ENCODE measurements at places on chromosomes 5 and 9.

- DNase-seq: no peak
Measured at GRCh38 chr9:128634111-128634510, 22.5 kb downstream of the DYNC2I2 start.

DNA sequence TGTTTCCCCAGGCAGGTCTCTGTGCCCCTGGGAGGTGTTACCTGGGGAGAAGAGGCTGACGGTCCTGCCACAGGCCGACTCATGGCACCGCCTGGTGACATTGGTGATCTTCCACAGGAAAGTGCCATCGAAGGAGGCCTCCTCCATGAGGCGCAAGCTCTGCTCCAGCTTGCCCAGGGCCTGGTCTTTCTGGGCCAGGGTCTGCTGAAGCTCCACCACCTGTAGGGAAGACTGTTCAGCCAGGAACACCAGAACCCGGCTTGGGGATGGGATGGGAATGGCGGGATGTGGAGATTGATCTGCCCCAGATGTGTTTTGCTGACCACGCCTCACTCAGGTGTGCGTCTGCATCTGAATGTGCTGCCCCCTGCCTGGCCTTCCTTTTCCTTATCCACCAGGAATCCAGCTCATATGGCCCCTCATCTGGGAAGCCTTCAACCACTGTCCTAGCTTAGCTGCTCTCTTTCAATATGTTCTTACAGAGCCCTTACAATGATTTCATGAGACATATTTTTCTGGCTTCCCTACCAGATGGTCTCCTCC is 15.2 kb downstream of the TRAF1 start:
- no peak for DNase-seq

- no peak for DNase-seq
Measured at GRCh38 chr5:19986031-19986619, 1.9 kb downstream of the CDH18 start.

DNA sequence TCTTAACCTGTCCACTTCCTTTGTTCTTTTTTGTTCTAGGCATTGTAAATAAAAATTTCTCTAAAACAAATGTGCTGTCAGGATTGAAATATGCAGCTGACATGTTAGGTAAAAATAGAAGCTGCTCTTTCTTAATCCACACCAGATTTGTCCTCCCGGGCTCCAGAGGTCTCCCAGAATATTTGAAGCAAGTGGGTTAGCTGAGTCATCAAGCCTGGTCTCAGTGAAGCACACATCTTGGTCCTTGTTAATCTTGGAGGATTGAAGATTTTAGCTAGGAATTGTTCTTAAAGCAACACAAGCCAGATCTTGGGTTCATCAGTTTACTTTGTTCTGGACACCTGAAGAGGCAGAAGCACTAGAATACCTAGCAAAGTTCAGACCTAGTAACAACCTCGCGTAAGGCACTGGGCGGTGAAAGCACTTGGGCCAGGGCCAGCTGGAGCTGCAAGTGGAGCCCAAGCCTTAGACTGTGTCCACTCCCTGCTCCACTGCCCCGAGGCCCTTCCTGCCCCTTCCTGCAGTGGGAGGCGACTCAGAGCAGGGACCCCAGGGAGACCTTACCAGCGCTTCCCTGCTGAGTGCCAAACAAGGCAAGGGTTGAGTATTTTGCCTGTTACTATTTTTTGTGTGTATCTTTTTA is 36.5 kb downstream of the HABP4 start:
- no peak for DNase-seq

DNA sequence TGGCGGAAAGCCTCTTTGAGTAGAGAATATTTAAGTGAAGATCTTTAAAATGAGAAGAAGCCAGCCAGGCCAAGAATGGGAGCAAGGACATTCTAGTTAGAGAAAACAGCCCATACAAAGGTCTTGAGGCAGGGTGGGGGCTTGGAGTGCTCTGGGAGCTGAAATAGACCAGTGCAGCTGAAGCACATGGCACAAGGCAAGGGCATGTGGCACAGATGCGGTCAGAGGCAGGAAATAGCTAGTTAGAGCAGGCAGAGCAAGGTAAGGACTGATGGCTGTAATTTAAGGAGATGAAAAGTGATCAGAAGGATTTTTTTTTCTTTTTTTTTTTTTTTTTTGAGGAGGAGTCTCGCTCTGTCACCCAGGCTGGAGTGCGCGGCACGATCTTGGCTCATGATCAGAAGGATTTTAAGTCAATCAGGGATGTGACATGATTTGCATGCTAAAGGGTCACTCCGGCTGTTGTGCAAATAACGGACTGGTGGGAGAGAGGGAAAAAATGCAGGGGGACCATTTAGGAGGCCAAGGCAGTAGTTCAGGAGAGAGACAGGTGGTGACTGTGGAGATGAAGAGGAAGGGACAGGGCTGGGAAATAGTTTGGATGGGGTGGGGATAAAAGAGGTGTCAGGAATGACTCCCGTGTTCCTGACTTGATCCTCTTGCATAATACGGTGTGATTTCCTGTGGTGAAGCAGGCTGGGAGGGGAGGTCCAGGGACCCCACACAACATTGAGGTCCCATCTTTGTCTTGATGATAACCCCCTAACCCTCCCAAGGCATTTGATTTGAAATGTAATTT is 207.6 kb downstream of the HSPA4 start:
- DNase-seq: no peak

DNA sequence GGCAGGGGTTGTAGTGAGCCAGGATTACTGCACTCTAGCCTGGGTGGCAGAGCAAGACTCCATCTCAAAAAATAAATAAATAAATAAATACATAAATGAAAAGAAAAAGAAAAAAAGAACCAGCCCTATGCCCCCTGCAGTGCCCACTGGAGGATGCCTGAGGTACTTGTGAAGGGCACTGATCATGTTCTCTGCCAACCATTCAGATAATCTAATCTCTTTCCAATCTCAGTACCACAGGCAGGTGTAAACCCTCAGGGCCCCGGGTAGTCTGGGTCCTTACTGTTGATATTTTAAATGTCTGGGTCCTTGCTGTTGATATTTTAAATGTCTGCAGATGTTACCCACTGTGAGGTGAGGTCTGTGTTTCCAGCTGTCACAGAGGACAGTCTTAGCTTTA is 321.8 kb upstream of the ADCY2 start:
- no peak for DNase-seq

DNA sequence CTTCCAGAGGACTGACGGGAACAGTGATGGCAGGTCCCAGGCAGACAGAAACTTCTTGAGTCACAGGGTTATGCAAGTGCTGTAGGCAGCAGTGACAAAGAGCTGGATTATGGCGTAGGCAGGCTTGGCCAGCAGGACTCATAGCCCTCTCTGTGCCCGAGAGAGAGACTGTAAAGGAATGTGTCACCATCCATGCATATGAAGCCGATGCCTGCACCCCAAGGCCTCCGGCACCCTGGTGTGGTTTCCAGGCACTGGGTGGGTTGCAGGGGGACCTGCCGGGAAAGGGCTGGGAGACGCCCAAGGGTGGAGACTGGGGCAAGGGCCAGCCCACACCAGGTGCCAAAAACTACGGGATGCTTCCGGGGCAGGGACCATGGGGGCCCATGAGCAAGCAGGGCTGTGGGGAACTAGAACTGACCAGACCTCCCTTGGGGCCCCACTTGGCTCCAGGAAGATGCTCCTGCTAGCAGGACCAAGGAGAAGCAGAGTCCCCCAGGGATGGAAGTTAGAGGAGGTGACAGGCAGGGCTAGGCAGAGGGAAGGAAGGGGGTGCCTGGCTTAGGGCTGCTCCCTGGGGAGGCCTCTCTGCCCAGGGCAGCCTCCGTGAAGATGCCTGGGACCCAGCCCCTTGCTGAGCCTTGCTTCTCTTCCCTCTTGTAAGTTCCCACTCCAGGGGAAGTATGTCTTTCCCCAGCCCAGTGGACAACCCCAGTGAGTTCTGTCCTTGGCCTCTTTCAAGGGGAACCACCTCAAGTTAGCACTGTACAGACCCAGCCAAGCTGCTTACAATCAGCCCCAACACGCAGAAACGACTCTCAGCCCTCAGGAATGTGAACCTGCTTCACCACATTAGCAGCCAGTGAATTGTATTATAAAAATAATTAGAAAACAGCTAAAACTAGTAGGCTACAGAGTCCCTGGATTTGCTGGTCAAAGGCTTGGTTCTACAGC is 10.5 kb upstream of the IPPK start:
- no peak for DNase-seq

GRCh38 chr5:87347272-87347671 is 65.5 kb downstream of the CCNH start:
- DNase-seq: no peak

GRCh38 chr5:39466846-39467245 is 42.1 kb upstream of the DAB2 start:
- DNase-seq: no peak

DNA sequence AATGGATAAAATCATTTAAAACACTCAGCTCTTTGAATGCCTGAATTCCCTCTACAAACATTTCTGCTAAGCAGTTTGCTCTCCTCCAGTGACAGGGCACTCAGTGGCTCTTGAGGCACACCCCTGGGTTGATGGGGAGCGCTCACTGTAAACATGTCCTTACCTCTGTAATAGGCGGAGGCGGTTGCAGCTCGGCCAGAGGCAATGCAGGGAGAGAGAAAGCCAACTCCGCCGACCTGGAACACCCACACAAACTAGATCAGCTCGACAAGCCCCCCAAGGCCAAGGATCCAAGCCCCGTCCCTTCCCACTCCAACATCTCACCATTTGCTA is 329 bp downstream of the CDC23 start:
- no peak for DNase-seq

GRCh38 chr5:94830520-94830919 is 212.1 kb downstream of the SLF1 start:
- DNase-seq: no peak

DNA sequence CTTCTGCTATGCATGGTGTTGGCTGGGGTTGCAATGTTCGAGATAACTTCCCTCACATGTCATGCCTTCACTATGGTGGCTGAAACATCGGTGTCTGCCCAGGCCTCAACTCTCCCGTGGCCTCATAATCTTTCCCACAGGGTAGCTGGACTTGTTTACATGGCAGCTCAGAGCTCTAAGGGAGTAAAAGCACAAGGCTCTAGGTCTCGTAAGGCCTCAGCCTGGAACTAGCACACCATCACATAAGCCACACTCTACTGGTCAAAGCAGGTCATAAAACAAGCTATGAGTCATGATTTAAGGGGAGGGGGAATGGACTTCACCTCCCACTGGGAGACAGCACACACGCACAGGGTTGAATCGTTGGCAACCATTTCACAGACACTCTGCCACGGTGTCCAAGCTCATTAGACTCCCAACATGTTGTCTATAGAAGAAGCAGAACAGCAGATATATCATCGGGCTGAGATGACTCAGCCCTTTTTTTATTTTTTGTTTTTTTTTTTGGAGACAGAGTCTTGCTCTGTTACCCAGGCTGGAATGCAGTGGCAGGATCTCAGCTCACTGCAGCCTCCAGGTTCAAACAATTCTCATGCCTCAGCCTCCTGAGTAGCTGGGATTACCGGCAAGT is 66.8 kb upstream of the IL17B start:
- DNase-seq: no peak

GRCh38 chr5:153463806-153464205 is 26.7 kb upstream of the GRIA1 start:
- DNase-seq: no peak

DNA sequence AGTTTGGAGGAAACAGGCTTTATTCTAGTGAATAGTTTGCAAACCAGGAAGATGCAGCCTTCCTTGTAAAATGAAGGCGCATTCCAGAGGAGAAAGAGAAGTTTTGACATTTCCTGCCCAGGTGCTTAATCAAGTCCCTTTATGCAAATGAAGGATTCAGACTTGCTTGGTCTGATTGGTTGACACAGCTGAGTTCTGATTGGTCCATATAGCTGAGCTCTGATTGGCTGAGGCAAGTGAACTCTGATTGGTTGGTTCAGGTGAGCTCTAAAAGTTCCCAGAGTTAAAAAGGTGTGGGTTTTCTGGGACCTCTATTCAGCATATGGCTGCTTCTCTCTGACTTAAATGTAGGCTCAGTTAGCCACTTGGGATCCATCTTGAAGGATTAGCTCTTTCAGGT is 151.0 kb downstream of the CACNA1B start:
- DNase-seq: no peak

DNA sequence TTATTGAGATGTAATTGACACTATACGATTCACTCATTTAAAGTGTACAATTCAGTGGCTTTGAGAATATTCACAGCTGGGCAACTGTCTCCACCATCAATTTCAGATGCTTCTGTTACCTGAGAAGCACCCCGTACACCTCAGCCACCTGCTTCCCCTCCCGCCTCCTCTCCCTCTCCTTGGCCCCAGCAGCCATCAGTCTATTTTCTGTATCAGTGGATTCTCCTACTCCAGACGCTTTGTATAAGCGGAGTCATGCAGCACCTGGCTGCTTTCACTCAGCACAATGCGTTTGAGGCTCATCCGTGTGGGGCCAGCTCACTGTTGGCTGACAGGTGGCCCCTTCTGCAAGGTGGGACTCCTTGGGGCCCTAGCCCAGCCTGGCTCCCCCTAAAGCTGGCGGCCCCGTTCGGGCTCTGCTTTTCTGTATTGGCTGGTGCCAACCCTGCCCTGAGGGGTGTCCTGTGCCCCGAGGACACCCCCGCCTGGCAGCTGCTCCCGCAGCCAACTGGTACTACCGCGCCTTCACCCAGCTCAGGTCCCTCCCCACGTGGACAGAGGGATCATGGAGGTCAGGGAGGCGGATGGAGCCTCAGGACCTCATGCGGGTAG is 124.4 kb upstream of the COL5A1 start:
- no peak for DNase-seq

- no peak for DNase-seq
Measured at GRCh38 chr5:150562832-150563231, 54.9 kb downstream of the NDST1 start.

DNA sequence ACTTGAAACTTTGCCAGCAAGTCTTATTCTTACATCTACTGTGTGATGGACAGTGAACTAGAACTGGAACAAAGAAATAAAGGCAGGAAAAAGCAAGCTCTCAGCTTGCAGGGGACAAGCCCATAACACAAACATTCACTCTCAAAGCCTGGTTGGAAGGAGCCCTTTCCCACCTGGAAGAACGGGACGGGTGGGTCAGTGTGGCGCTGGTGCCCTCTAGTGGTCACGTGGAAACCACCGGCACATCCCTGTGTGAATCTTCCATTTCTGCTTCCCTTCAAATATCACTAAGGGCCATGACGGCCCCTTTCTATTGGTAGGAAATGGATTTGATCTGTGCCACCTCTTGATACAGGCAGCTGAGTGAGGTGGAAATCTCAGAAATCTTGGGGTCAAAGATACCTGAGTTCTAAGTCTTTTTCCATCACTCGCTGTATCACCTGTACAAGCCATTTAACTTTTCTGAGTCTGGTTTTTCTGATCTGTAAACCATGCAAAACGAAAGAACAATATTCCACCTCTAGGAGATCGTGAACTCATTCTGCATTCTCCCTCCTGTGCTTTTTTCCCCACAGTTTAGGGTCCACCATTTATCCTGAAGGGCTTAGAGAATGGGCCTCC is 211.6 kb downstream of the MSX2 start:
- DNase-seq: peak; percentile 82

DNA sequence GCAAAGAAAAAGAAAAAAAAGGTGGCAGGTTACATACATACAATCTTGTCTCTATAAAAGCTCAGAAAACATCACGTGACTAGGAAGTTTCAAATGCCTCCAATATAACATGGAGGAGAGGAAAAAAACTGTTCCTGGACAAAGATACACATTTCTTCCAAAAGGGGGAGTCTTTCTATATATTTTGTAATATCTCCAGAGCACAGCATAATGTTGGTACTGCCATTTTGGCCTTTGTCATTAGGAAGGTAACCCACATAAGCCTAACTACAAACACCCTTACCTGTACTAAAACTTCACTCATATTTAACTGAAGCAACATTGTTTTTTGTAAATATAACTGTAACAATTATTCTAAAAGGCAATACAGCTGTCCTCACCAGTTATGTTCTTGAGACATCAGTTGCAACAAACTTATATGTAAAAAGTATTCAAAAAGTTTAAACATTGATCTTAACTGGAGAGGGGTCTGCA is 1.2 kb upstream of the BTF3 start:
- DNase-seq: no peak

- no peak for DNase-seq
Measured at GRCh38 chr9:2465921-2466460, 155.6 kb upstream of the VLDLR start.

All from ecto neural progenitor cell (in vitro differentiated cells).